Left renal pelvis (tissue), 4 donors: ENCODE measurements at places on chromosomes 2 and 18. TPM values are rescaled to one million over a fixed set of nuclear protein-coding genes. Genes with fewer than 3 reads are reported as not detected.

- no peak for DNase-seq
Measured at GRCh38 chr2:104177179-104177578, 676.7 kb upstream of the POU3F3 start.

DNA sequence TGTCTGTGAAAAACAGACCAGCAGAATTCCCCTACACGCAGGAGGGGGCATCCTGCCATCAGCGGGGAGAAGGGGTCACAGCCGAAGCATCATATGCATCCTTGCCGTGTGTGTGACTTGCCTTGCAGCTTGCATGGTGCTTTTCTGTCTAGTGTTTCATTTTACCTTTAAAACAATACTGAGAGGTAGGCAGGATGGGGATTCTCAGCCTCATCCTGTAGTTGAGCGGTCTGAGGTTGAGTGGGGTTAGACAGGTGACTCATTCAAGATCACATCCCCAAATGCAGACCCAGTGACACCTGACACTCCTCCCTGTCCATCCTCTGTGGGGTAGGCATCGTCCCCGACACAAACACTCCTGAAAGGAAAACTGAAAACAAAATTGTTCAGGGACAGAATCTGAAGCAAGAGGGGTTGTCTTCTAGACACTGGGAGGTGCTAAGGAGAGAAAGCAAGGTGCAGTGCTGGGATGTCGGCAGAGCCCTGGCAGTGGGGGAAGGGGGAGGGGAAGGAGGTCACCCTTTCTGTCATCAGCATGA is 7.9 kb downstream of the ARL4C start:
- DNase-seq, result no peak

DNA sequence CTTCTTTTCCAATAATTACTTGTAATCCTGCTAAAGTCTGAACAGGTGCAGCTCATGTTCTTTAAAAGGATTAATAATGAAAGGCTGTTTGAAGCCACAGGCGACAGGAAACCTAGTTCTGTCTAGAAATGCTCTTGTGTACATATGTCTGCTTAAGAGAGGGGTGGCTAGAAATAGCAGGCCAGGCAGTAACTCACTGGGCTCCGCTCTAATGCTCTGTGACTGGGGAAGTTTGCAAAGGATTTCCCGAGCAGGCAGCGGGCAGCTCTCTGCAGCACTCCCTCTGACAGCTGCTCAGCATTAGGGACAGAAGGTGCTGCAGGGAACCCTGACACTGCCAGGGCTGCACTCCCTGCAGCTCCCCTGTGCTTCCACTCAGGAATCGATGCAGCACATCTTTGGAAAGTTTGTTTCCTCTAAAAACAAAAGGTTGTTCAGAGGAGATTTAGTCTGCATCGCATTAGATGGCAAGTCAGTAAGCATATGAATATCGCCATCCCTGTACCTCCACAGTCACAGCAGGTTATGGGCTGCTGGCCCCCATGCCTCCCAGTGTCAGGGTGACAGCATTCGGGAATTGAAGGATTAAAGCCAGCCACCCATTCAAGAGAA is 33.1 kb upstream of the TTC39C start:
- DNase-seq, result no peak

Gene CDK15
- 1.1 TPM for polyA plus RNA-seq

Gene WBP1
- 100 TPM for polyA plus RNA-seq

Gene LCT
- polyA plus RNA-seq, result not detected

- DNase-seq, result no peak
Measured at GRCh38 chr2:164850235-164850634, 8.6 kb upstream of the COBLL1 start.

DNA sequence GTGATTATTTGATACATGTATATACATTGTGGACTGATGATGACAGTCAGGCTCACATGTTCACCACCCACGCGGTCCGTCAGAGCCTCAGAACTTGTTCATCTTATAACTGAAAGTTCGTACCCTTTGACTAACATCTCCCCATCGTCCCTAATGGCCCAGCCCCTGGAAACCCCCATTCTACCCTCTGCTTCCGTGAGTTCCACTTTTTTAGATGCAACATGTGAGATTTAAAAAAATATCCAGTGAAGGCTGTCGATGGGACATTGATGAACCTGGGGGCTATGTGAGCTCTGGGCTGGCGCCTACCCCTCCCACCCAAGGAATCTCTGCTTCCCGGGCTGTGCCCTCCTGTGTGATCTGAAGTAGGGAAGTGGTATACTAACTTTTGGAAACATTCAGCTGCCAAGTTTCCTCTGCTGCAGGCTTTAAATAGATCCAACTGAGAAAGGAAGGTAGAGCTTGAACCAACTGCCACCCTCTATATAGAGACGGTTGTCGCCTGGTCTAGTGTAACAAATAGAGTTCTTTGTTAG is 163.8 kb downstream of the FAM210A start:
- DNase-seq, result no peak

Gene NTSR2
- not detected for polyA plus RNA-seq

DNA sequence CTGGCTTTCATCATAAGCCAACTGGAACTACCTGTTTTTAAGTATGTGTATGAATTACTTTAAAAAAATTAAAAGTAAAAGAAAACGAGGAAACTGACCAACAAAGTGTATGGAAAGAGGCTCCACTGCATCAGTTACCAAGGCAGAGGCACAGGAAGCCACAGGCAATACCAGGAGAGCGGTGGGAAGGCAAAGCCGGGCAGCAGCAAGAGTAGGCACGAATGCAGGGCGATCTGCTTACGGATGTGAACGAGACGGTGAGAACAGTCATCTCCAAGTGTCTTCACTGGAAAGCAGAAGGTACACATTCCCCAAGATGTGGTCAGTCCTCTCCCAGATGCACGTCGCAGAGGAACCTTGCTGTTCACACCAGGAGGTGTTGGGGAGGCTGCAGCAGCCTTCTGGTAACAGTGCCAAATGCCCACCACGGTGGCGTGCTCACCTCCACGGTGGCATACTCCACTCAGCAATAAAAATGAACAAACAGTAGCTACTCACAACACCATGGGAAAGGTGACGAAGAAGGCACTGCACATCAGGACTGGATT is 43.1 kb downstream of the HS6ST1 start:
- DNase-seq, result no peak

- no peak for DNase-seq
Measured at GRCh38 chr2:216520112-216520511, 21.5 kb downstream of the RPL37A start.

DNA sequence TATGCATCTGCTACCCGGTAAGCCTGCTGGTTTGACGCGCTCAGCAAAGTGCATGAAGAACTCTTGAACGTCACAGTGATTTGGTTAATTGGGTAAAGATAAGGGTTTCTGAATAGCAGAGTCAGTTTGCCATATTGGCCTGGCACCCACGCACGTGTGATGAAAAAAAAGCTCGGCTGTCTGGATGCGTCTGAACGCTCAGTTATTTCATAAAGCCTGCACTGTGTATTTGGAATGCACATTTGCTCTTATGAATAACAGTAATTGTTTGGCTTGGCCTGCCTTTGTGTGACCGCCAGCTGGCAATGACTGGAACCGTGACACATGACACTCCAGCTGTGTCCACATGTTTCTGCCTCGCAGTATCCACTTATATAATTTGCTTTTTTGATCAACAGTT is 129.2 kb upstream of the MEIS1 start:
- no peak for DNase-seq

DNA sequence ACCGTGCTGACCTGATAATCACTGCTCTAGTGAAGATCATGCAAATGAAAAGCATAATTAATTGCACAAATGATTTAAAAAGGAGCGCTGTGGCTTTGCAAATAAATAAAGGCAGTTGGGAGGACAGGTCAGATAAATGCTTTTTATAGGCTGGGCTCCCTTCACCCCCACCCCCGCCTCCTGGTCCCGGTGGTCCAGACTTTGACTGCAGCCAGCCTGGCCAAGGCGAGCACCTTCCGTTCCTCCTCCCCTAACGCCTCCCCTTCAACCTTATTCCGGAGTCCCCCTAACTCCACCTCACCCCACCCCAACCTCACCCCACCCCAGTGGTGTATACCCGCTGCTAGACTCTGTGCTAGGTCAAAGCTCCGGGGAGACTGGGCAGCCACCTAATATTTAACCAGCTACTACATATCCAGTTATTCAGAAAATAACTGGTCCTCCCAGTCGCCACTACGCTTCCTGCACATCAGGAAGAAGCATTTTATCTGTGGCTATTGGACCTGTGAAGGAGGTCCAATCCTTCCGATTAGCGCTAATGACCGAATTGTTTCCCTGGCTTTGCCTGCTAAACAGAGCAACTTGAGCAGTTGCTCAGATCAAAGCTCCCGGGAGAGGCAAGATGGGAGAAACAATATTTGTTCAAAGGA is 3.7 kb upstream of the SP9 start:
- no peak for DNase-seq

Gene BOLL
- not detected for polyA plus RNA-seq

Gene AMMECR1L
- 29.8 TPM for polyA plus RNA-seq

Gene CTDSP1
- 131 TPM for polyA plus RNA-seq

- no peak for DNase-seq
Measured at GRCh38 chr2:229738024-229738625, 23.8 kb upstream of the DNER start.

GRCh38 chr18:9404565-9405060 is 70.0 kb downstream of the TWSG1 start:
- DNase-seq, result no peak

GRCh38 chr2:892892-893291 is 57.8 kb upstream of the SNTG2 start:
- no peak for DNase-seq

Gene CXCR1
- polyA plus RNA-seq, result not detected

- no peak for DNase-seq
Measured at GRCh38 chr18:47979611-47980200, 49.2 kb upstream of the SMAD2 start.

DNA sequence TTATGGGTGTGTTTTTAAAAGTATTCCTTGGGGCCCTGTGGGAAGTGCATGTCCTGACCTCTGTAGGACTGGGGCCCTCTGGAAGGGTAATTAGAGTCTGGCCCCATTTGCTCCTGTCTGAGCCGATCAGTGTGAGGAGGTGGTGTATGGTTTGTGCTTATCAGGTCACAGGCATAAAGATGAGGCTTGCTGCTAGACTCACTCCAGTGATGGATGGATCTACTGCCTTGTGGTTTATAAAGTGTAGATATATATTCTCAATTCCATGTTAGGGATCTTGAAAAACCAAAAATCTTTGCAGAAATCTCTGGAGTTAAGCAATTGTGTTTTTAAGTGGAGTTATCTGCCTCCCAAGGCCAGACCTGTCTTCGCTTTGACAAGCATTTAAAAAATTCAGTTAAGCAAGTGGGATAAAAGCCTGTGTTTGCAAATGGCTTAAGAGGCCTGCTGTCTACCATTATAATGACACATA is 182.4 kb downstream of the PTPRM start:
- no peak for DNase-seq

DNA sequence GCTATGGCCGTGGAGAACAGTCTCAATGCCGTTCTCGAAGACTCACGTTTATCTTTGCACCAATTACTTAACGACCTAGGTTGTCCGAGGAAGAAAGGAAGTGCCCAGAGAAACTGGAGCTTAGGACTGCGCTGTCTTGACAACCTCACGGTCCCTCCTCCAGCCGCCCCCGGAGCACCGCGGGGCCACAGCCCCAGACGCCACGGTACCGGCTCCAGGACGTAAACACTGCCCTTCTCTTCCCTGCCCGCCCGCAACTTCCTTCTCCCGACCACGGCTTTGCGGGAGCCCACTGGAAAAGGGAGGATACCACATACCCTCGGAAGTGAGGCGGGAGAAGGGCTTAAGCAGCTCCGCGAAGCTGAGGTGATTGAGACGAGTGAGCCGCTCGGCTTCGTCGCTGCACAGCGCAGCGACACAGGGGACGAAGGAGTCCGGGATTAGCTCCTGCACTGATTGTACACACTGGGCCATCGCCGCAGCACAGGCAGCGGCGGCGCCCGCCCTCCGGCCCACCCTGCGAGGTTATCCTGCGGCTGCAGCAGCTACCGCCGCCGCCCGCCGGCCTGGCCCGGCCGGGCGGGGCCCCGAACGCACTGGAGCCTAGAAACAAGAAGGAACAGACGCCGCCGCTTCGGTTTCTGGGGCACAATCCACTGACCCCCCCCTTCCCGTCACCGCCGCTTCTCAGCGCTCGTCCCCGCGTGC is 483 bp downstream of the TRAPPC8 start:
- peak; percentile 27 for DNase-seq

DNA sequence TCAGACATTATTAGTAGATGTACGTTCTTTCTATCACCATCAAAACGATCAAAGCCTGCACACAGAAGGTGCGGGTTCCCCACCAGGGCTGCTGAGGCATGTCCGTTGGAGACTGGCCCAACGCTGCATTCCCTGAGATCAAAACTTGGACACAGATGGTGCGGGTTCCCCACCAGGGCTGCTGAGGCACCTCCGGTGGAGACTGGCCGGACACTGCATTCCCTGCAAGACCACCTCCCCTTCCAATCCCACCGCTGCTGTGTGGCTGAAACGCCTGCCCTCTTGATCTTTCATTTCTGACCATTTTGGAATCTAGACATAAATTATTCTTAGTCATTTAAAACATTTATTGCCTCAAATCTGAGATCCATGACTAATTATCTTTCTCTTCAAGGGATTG is 254.2 kb upstream of the SALL3 start:
- DNase-seq, result no peak

DNA sequence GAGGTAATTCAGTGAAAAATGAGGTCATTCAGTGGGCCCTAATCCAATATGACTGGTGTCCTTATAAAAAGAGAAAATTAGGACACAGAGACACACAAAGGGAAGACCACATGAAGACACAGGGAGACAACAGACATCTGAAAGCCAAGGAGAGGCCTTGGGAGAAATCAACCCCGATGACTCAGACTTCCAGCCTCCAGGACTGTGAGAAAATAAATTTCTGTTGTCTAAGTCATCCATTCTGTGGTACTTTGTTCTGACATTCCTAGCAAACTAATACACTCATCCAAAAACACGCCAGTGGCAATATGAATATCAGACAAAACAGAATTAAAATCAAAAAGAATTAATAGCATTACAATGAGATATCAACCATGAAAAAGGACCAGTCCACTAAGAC is 303.7 kb downstream of the SS18 start:
- no peak for DNase-seq

Gene EFHD1
- polyA plus RNA-seq, result 75.7 TPM

DNA sequence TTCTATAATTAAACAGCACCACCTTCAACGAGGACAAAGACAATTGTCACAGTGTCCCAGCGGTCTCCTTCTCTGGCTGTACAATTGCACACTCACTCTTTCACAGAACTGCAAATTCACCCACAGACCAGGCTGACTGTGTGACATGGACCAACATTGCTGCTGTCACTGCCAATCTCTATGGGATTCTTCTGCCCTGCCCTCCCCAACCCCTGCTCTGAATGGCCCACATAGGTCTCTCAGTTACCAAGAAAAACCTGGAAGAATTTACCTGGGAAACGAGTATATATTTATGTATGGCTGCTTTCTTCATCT is 26.5 kb downstream of the LRRC30 start:
- DNase-seq, result no peak

Gene CFAP65
- polyA plus RNA-seq, result 0.43 TPM

Gene HOXD9
- polyA plus RNA-seq, result 106 TPM

Gene SCYGR7
- not detected for polyA plus RNA-seq

GRCh38 chr2:235091983-235092382 is 140.2 kb downstream of the SH3BP4 start:
- no peak for DNase-seq

DNA sequence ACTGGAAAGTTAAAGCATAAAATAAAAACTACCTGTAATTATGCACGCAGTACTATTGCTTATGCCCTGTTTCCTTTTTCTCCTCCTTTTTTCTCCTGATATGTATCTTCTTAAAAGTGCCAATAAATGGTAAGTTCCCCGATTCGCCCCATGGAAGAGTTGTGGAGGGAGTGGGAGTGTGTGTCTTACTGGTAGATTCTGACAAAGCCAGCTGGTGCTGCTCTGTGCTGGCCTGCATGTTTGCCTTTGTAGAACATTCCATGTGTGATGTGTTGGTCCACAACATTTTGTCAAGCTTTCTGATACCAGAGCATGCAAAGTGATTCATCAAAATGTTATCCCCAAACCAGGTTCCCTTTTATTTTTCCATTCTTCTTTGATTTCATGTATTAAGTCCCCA is 356.9 kb upstream of the RAB12 start:
- DNase-seq, result no peak

Gene DNAJC27
- polyA plus RNA-seq, result 10.1 TPM
